ENCODE measurements at places on chromosomes 5 and 9.
A peak's percentile ranks its signal among the peaks of the same experiment; 100 is the strongest.

- no peak for DNase-seq
These were observed 6.9 kb downstream of the PBX3 start for GRCh38 chr9:125754096-125754495.

GRCh38 chr9:13431222-13431536, 151.7 kb upstream of the MPDZ start:
- DNase-seq: no peak

DNA sequence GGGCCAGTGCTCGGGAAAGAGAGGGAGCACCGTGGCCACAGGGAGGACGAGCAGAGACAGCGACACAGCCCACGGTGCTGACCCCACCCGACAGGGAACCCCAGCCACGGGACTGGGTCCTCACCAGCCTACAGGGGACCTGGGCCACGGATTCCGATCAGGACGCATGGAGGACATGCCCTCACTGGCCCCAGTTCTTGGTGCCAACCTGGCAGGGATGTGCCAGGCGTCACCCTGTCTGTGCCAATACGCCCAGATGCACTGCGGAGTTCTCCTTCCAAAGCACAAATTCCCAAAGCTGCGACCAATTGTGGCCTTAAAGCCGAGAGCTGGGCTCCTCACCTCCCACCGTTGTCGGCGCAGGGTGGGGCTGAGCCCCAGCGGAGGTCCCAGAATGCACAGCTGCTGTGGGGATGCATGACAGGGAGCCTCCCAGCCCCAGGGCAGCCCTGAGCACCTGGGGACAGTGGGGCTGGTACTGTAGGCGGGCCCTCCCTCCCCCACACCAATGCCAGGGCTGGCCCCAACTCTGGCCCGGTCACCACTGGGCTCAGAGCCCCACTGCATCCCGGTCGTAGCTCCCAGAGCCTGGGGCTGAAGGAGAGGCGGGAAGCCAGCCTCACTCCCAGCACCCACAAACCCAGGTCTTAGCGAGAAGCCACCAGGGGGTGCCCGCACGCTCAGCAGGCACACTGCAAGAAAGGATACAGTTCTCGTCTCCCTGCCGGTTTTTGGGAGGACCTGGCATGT, 44.2 kb downstream of the NKD2 start:
- no peak for DNase-seq

GRCh38 chr5:87311405-87312279, 44.0 kb downstream of the RASA1 start:
- DNase-seq: no peak

DNA sequence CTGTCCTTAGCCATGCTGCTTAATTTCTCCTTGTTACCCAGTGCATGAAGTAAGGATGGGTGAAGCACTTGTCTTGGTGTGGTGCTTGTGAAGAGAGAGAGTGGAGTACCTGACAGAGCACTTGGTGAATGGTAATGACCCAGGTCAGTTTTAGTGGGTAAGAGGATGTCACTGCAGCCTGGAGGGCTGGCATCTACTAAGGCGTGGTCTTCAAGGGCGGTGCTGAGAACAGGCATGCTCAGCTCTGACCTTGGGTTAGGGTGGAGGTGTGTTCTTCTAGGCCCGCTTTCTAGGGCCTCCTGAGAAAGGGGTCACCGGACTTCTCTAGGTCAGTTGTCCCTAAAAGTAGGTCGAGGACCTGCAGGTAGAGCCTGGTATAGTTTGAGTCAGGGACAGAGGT, 25.7 kb downstream of the SH3GL2 start:
- no peak for DNase-seq

DNA sequence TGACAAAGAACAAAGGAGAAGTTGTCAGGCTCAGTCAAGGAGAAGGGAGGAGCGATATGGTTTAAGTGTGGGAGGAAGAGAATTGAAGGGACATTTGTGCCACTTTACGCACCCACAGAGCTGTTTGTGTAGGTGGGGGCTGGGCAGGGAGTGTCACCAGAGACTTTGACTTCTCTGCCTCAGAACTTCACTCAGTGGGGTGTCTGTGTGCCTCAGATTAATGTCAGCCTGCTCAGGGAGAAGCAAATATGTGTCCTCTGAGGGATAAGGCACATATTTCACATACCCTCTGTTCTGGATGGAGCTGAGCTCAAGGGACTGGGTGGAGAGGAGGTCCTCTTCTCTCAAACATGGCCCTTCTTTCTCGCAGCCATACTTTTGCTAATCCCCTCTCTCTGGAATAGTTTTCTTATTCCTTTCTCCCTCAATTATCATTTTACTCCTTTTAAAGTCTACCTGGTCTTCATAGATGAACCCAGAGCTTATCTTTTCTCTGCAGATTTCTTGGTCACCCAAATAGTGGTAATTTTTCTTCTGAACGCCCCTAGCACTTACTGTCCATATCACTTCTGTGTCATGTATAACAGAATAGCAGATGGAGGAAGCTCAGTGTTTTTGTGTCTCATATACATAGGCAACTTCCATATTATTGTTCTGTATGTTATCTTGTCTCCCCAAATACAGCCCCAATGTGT, 77.0 kb downstream of the IQGAP2 start:
- no peak for DNase-seq

- no peak for DNase-seq
These were observed 102.7 kb downstream of the EHMT1 start for GRCh38 chr9:137721479-137721878.

DNA sequence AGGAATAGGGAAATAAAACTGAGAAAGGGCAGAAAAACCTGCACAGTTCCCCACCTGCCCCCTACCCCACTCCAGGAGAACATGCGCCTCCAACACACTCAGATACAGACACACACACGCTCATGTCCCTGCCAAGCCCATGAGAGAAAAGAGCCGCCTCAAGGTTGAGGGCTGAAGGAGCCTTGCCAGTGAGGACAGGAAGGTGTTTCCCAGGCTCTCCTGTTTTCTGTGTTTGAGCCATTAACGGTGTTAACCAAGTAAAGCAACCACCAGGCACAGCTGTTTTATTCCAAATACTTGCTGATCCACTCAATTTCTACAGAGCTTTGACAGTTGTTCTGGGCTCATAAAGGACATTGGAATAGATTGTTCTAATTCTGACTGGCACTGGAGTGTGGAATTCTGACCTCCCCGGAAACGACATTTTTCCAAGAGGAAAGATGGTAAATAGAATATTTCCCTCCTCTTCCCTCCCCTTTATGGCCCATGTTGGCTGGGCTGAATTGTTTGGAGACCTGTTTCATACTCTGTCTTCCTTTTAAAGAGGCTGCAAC, 238.0 kb downstream of the DMAC1 start:
- DNase-seq: no peak

DNA sequence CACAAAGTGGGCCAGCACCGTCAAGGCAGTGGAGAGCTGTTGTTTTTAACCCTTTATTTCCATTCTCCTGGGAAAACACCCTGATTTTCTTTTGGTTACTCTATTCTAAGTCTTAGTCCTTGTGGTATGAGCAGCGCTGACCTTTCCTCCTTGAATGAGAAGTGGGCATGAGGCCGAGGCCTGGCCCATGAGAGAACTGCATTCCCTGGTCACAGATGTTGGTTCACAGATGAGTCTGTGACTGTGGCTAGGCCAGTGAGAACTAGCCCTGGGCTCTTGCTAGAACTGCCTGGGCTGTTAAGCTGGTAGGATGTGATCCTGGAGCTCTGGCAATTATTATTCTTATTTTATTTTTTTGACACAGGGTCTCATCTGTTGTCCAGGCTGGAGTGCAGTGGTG, 71.7 kb upstream of the KLF9 start:
- DNase-seq: no peak

DNA sequence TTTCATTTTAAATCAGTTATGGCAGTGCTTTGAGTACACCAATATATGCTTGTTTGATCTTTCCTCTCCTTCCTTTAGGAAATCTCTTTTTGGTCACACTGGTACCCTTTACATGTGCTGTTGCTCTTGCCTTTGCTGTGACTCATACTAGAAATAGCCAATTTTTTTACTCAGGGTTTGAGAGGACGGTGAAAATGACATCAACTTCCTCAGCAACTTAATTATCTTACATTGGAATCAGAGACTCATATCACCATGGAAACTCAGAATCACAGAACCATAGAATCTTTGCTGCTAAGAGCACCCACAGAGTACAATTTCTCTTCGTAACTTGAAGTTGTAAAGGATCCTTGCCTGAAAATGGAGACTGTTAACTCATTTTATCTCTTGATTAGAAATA, 13.8 kb upstream of the ZNF300 start:
- DNase-seq: no peak

DNA sequence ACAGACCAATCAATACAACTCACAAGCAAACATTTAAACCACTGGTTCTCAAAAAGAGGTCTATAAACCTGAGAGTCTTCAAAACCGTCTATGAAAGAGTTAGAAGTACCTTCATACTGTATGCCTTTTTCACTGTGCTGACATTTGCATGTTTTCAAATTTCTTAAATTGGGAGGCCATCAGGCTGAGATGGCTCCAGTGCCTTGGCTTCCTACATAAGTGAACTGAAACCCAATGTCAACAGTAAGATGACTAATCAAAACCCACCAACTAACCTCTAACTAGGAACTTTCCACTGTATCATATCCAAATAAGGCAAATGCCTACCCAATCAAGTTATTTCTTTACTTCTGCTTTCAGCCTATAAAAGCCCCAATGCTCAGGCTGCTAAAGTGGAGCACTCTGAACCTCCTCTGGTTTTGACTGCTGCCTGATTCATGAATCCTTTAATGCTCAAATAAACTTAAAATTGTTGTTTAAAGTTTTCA, 35.1 kb downstream of the FAM13B start:
- DNase-seq: no peak

- peak; percentile 75 for DNase-seq
These were observed 148.4 kb downstream of the MAPKAP1 start for GRCh38 chr9:125558453-125559092.

DNA sequence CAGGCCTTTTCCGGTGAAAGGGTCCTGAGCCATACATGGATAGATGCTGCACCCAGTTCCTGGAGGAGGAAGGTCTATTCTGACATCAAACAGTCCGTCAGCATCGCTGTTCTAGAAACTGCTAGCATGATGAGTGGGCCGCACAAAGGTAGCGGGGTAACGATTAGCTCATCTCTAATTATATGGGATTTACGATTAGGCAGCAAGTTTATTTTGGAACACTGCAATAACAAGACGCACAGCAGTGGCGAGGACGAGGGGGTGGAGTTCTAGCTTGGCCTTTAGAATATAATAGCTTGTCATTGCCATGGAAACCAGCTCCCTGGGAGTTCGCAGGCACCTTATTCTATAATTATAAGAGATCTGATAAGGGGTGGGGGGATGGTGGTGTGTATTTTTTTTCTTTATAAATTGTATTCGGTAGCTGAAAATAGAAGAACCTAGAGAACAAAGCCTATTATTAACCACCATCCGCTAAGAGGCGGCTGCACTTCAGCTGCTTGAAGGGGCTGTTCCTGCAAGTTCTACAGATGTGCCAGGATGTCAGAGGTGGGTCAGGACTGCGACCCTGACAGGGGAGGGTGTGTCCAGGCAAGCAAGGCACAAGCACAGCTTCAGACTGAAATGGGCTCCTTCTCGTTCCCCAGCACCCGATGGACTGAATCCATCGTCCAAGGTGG, 311.0 kb downstream of the AGTPBP1 start:
- no peak for DNase-seq

- DNase-seq: no peak
These were observed 47.9 kb downstream of the TMEM252 start for GRCh38 chr9:68492806-68493205.

DNA sequence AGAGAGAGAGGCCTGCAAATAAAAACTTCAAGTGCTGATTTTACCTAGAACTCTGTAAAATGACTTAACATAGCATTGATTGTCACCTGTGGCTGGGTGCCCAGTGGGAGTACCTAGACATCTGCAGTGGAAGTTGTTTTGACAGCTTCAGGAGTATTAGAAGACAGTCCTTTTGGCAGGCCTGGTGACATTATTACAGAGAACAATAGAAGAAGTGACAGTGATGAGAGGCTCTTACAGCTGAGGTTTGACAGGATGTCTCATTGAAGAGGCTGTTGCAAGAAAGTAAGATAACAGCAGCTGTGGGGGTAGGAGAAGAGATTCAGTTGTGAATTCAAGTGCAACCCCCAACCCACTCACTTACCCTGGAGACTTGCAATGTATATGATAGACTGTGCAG, 27.9 kb upstream of the MUSK start:
- DNase-seq: no peak

DNA sequence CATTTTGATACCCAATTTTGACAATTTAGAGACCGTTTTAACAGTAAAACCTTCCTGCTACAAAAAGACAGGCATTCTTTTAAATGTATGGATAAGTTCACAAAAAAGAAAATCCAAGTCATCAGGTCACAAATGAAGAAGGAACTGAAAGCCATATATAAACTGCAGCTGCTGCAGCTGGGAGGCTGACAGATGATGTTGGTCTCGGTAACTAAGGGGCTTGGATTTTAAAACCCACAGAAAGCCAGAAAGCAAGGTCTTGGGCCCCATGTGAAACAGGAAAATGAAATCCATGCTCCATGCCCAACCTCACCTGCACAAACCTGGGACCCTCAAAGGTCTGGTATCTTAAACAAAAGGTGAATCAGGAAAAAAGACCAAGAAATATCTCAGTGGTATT, 15.7 kb upstream of the C5orf34 start:
- no peak for DNase-seq

DNA sequence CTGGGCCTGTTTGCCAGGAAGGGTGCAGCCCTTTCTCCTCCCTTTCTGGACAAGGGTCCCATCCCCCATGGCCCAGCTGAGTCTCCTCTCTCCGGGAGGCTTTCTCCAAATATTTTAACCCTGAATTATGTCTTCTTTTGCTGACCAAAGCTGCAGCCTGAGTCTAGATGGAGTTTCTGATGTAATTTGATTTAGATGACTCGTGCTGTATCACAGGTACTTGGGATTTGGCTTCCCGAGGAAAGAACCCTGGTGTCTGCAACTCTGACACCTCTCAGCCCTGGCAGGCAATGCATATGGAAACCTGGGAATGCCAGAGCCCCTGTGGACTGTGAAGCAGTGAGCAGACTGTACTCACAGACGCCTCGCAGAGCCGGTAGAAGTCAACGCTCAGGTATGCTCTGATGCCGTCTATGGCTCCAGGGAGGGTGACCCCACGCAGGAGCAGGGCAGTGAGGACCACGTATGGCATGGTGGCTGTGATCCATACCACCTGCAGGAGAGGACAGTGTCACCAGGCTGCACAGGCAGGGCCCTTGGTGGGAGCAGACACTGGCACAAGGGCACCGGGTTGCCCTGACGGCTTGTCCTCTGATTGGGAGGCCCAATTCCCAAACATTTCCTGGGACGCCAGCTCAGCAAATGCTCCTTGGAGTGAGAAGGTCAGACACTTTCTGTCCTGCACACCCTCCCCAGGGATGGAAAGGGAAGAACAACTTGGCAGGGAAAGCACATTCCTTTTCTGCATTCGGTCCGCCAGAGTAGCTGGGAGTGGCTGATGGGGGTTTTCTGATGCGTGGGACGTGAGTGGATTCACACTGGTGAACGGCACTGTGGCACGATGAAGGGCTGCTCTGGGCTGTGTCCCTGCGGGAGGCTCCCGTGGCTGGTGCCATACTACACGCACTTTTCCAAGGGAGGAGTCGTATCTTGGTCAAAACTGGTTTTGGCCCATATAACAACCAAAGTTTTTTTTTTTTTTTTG, 24.7 kb downstream of the SLC6A3 start:
- no peak for DNase-seq
